Left colon (tissue), 2 donors: ENCODE measurements at places on chromosomes 13 and 19.

- no peak for DNase-seq
Measured at GRCh38 chr19:6362027-6362350, 658 bp downstream of the CLPP start.

DNA sequence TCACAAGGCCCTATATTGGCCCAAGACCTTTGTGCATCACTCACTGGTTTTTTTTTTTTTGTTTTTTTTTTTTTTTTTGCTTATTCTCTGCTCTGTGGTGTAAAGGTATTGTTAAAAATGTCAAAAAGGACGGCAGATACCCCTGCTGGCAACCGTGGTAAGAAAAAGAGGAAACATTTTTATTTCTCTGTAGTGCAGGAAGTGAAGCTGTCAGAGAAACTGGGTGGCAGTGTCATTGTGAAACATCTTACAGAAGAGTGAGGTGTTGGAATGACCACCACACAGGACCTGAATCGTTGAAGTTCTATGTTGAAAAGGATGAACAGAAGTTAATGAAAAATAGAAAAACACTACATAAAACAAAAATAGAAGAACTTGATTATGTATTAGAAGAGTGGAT is 346.4 kb downstream of the FGF9 start:
- DNase-seq, result no peak

- no peak for DNase-seq
Measured at GRCh38 chr13:50078231-50078894, 63.1 kb downstream of the KCNRG start.

DNA sequence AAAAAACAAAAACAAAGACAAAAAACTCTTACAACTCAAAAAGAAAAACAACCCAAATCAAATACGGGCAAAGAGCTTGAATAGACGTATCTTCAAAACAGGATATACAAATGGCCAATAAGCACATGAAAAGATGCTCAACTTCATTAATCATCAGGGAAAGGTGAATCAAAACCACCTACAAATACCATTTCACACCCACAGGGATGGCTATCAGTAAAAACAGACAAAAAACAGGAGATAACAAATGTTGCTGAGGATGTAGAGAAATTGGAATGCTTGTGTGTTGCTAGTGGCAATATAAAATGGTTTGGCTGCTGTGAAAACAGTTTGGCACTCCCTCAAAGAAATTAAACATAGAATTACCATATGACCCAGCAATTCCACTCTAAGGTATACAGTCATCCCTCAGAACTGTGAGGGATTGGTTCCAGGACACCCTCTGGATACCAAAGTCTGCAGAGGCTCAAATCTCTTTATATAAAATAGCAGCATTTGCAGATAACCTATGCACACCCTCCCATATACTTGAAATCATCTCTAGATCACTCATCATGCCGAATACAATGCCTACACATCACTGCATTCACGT is 29.7 kb downstream of the MLLT1 start:
- DNase-seq, result no peak

DNA sequence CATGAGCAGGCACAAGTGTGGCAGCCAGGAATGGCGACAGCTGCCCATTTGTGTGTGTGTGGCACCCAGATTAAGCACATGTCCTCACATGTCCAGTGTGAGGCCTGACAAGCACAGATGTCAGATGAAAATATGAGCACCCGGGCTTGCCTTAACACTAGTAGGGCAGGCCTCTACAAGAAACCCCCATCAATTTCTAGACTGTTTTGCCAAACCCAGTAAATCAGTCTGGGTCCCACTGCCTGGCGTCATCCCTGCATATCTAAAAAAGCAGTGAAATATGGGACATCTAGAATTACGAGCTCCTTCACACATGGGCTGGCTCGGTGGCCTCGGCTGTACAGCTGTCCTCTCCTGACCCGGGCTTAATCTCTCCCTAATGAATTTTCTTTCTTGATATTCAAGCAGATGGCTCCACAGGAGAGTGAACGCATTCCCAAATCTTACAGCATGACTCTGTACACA is 432.7 kb downstream of the FOXO1 start:
- DNase-seq, result no peak

DNA sequence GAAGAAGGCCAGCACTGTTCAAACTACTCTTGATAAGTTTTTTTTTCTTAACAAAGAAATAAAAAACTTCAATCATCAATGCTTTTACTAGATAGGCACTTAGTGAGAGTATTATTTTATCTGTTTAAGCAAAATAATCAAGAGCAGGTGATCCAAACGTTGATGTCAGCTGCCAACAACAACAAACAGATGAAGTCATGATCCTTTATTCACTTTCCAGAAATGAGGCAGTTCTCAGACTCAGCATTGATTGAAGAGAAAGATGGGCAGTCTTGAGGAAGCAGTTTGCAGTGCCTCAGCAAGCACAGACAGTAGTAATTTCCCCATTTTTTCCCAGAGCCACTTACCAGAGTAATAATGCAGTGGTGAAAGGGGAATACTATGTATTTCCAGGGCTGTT is 38.4 kb upstream of the CSNK1A1L start:
- DNase-seq, result no peak

GRCh38 chr13:109192306-109192705 is 562.9 kb downstream of the MYO16 start:
- no peak for DNase-seq

DNA sequence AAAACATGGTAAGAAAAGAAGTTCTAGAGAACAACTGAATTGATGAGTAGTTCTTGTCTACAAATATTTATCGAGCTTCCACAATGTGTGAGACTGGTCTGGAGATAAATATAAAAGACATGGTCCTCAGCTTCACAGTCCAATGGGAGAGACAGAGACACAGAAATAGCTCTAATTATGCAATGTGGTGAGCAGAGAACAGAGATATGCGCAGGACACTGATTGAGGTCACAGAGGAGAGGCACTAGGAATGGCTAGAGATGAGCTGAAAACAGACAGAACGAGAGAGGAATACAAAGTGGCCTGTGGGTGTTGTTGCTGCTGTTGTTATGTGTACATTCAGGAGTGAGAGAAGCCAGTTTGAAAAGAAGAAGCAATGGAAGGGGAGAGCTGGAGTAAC is 53.2 kb downstream of the GPALPP1 start:
- no peak for DNase-seq

- DNase-seq, result no peak
Measured at GRCh38 chr13:79867254-79867653, 386.3 kb downstream of the NDFIP2 start.

DNA sequence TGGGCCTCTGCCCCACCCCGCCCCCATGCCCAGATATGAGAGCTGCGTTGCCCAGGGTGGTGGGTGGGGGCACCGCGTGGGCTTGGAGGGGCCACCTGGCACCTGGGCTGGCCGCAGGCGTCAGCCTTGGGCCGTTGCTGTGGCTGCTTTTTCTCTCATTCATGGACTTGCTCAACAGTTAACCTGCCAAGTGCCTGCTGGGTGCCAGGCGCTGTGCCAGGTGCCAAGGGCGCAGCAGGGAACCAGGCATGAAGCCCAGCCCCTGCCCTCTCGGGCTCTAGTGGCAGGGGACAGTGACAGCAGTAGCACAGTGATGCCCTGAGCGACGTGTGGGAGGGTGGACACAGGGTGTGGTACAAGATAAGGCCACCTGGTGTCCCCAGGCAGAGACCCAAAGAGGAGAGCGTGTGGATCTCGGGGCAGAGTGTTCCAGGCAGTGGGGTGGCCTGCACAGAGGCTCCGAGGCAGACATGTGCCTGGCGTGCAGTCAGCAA is 28.1 kb downstream of the DHX34 start:
- no peak for DNase-seq

- DNase-seq, result no peak
Measured at GRCh38 chr19:36254848-36255247, 39.9 kb downstream of the ZNF146 start.

- no peak for DNase-seq
Measured at GRCh38 chr19:19823916-19824315, 2.4 kb upstream of the ZNF506 start.

DNA sequence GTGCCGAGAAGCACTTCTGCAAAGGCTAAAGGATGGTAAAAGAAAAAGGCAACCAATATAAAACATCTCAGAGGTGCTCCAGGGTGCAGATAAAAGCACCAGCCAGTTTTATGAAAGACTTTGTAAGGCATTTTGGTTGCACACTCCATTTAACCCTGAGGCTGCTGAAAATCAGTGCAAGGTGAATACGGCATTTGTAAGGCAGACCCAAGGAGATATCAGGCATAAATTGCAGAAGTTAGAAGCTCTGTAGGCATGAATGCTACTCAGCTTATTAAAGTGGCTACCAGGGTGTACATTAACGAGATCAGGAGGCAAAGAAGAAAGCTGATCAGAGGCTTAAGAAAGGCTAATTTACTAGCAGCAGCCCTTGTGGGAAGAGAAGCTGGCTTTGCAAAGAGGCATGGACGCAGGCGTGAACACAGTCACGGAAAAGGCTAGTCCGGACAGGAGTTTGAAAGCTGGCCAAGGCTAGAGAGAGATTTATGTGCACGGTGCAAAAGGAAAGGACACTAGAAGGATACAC is 99.6 kb downstream of the ZNF429 start:
- no peak for DNase-seq

DNA sequence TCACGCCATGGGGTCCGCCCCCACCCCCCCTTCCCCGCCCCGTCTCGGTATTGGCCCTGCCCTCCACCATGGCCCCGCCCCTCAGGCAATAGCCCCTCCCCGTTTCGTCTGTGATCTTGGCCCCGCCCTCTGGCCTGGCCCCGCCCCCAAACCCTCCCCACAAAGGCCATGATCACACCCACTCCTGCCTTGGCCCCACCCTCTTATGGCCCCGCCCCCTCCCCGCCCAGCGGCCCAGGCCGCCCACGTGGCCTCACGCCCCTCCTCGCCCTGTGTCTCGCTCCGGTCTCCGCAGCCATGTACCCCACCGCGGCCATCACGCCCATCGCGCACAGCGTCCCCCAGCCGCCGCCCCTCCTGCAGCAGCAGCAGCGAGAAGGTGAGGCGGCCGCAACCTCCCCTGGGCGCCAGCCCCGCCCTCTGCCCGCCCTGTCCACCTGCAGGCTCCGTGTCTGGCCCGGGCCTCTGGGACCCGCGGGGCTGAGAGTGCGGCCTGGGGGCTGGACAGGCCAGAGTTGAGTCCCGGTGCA is 61.3 kb downstream of the CELF5 start:
- DNase-seq, result peak; percentile 68

GRCh38 chr13:69856331-69856730 is 251.3 kb upstream of the ATXN8OS start:
- DNase-seq, result no peak

DNA sequence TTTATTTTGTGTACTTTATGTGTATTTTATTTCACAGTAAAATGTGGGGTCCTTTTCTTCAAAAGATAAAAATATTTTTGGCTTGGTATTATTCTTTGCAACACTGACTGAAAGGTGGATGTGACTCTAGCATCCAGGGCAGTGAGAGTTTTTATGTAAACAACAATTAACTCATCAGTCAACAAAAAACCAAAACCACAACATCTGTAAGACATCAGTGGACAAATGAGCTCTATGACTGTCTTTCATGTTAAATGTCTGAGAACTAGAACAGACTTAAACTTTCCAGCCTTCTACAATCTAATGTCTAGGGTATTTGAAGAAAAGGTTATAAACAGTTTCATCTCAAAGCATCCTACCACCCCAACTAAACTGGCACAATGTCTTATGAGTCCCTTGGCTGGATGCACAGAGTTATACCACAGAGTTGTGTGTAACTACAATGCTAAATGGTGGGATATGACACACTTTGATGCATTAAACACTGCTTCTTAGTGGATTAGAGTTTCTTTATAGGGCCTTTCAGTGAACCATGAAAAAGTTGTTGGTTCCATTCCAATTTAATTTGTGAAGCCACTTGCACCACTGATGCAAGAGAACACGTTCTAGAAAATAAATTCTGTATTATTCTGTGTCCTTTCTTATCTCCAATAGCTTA is 544.2 kb upstream of the KLF12 start:
- no peak for DNase-seq
